ENCODE measurements at places on chromosomes 3 and 15. TPM values are rescaled to one million over a fixed set of nuclear protein-coding genes. Genes with fewer than 3 reads are reported as not detected.

GRCh38 chr3:188126934-188127333 is 27.0 kb upstream of the LPP start:
- DNase-seq, result no peak
- no peak overlapping the region for H3K27ac ChIP-seq
- no peak overlapping the region for H3K4me3 ChIP-seq
- peaks cover 5% of the 10 kb centered on the region for H3K4me1 ChIP-seq
- H3K36me3 ChIP-seq, result peaks cover 2% of the 10 kb centered on the region
- peaks cover 3% of the 10 kb centered on the region for H3K27me3 ChIP-seq

GRCh38 chr15:93360976-93361375 is 272.0 kb upstream of the RGMA start:
- peaks cover 3% of the 10 kb centered on the region for H3K27me3 ChIP-seq
- H3K27ac ChIP-seq, result no peak overlapping the region
- H3K36me3 ChIP-seq, result no peaks in the 10 kb centered on the region
- no peaks in the 10 kb centered on the region for H3K4me1 ChIP-seq

DNA sequence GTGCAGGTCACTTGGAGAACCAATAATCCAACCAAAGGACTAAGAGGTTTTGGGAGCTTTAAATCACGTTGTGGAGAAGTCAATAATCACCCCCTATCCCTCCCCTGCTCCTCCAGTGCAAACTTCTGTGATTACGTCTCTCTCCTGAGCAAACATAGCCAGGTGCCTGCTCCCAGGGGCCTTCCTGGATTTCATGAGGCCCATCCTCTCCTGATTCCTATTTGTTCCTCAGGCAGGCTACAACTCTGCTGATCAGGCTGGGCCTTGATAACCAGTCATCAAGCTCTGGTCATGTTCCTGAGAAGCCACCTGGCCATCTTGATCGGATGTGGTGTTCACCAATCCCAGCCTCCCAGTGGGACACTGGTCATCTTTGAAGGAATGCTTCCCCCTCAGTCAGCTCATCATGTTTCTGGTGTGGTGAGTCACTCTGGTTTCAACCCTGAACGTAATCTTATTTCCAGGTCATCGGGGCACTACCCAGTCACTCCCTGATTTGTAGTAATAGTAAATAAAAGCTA is 2.9 kb upstream of the ZNF710 start:
- H3K27ac ChIP-seq, result no peak overlapping the region
- H3K4me3 ChIP-seq, result no peak overlapping the region
- H3K36me3 ChIP-seq, result peaks cover 7% of the 10 kb centered on the region
- H3K27me3 ChIP-seq, result peaks cover 11% of the 10 kb centered on the region

ROBO2 gene
- not detected for total RNA-seq

GRCh38 chr3:33196538-33196937 is 22.1 kb downstream of the SUSD5 start:
- H3K36me3 ChIP-seq, result no peaks in the 10 kb centered on the region
- DNase-seq, result no peak
- H3K4me1 ChIP-seq, result no peaks in the 10 kb centered on the region
- H3K27ac ChIP-seq, result no peak overlapping the region
- H3K27me3 ChIP-seq, result peaks cover 5% of the 10 kb centered on the region
- H3K4me3 ChIP-seq, result no peak overlapping the region

Measured in activated CD8-positive, alpha-beta T cell treated with anti-CD3 and anti-CD28 coated beads, Interleukin-2, amount 10 ng/mL, durations not matched to agents 7 days and 5 days (primary cell).